ENCODE measurements at places on chromosomes 11 and 22.

DNA sequence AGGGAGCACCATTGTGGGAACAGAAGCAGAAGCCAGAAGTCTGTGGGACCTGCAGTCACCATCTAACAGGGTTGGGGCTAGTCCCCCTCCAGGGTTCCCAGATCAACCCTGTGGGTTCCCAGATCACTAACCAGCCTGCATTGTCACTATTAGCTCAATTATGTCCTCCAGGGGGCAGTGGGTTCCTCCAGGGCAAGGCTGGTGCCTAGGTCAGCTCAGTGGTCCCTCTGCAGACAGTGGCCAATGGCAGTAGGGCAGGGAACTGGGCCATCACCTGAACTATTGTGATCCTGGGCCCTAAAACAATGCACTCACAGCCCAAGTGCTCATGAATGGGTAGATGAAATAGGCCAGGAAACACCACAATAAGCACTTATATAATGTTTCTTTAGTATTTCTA, 18.8 kb upstream of the PRSS23 start:
- no peak for DNase-seq

DNA sequence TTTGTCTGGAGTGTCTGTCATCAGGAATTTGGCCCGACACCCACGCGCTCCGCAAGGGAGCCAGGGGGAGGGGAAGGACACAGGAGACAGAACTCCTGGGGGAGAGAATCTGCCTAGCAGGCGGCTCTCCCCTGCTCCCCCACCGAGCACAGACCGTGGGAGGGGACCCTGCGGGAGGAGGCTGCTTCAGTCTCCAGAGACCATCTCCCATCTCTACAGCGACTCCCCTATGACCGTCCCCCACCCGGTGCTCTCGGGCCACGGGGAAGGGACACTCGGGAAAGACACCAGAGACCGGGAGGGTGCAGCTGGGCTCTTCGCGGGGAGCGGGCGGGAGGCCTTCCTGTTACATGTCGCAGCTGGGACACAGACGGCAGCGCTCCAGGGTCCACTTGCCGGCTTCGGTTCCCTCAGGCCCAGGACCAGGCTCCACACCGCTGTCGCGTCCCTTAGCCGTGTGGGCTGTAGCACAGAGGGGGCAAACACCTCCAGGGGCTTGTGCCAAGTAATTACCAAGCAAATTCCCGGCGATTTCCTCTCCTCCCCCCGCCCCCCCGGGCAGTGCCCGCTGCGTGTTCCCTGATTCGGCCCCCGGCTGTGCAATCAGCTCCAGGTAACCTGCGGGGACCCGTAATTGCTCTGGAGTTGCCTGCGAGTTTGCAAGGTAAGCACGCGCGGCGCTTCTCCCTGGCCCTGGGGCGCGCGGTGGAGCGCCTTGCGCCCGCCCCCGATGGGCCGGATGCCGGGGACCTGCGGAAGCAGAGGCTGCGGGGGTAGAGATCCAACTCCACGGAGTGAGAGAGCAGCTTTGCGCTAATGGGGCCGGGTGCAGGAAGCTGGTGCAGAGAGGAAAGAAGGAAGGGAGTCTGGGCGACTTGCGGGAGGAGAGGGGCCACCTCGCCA, 155.1 kb upstream of the CADM1 start:
- DNase-seq, result no peak

- DNase-seq, result no peak
Measured at GRCh38 chr11:3838504-3838903, 2.3 kb downstream of the RHOG start.

DNA sequence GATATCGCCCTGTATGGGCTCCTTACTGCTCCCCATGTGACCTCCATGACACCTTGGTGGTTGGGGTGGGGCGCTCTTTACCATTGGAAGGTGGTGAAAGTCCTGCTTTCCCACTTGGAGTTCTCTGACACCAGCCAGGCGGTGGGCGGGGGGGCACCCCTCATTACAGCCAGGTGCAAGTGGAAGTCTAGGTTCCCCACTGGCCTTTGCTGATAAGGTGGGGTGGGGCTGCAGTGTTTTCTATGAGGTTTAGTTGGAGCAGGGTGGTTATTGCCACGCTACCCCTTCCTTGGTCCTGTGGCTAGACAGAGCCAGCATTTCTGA, 5.5 kb upstream of the SLC37A2 start:
- DNase-seq, result no peak

- DNase-seq, result peak; percentile 20
Measured at GRCh38 chr22:27113211-27113635, 455.8 kb downstream of the MIAT start.

DNA sequence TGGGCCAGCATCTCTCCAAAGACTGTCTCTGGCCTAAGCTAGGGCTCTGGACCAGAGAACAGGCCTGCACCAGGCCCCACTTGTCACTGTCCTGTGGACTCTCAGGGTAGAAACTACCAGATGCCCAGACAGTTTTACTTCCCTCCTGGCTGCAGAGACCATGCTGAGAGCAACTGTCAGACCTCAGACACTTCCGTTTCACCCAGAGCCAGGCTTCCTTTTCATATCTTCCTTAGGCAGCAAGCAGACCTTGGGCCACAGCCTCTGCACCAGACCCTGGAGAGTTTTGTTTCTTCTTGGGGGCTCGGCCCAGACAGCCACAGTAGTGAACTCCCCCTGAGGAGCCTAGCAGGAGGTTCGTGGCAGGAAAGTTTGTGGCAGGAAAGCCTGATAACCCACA, 12.1 kb upstream of the FCHSD2 start:
- no peak for DNase-seq

DNA sequence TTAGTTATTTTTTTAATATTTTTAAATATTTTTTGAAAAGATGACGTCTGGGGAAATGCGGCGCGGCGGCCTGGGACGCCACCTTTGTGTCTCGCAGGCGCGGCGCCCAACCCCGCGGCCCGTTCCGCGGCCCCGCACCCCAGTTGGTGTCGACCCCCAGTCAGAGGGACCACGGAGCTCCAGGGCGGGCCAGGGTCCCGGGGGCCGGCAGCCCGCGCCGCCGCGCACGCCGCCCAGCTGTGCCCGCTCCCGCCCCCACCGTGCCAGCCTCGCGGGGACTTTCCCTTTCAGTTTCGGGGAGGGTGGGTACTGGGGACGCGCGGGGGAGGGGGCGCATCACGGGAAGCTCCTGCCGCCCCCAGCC, 1.6 kb downstream of the CCND1 start:
- DNase-seq, result peak; percentile 59

- no peak for DNase-seq
Measured at GRCh38 chr22:43050995-43051394, 36.0 kb upstream of the PACSIN2 start.

- DNase-seq, result no peak
Measured at GRCh38 chr22:36182857-36183256, 18.8 kb downstream of the APOL4 start.

Data from Peyer's patch (tissue), 4 donors.